ENCODE measurements at places on chromosomes 1 and 21.

DNA sequence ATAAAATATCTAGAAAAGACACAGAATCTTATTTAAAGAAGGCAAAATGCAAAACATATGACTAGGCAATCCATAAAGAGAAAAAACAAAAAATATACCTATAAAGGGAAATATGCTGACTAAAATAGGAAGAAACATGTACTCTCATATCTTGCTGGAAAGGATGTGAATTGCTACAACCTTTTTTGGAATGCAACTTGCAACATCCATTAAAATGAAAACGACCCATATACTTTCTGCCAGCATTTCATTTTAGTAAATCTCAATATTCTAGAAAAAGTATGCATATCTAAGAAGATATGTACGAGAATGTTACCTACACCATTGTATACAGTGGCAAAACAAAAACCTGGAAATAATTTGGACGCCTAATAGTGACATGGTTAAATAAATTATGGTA lies 56.6 kb downstream of the EDEM3 start:
- no peak for DNase-seq

DNA sequence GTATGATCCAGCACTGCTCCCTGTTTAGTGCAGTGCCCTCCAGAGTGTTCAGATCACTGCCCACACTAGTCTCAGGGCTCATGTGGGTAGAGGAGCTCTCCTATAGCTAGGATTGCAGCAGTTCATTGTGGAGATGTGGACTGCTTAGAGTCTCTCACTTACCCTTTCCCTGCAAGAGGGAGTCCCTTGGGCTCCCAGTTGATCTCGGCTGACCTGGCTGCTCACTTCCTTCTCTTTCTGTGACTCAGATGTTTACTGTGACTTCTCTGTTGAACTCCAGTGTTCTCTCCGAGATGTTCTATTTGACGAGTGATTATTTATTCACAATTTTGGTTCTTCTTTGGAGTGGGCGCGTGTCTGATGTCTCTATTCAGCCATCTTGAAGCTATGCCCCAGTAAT lies 141.9 kb downstream of the PTBP2 start:
- DNase-seq = no peak

DNA sequence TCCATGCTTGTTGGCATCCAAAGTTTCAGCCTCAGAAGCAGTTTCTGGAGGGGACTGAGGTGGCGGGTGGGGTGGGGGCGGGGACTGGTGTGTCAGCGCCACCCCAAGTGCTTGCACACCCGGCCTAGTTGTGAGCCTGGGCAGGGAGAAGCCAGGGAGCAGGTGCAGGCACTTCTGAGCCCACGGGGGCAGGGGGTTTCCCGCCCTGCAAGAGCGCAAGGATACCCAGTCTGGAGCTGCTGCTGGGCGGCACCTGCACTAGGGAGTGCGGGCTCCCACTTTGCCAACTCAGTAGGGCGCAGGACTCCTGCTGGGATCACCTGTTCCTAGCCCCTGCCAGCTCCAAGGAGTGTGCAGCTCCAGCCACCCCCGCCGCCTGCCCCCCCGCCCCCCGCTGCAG lies 33.5 kb downstream of the MAGI3 start:
- no peak for DNase-seq

DNA sequence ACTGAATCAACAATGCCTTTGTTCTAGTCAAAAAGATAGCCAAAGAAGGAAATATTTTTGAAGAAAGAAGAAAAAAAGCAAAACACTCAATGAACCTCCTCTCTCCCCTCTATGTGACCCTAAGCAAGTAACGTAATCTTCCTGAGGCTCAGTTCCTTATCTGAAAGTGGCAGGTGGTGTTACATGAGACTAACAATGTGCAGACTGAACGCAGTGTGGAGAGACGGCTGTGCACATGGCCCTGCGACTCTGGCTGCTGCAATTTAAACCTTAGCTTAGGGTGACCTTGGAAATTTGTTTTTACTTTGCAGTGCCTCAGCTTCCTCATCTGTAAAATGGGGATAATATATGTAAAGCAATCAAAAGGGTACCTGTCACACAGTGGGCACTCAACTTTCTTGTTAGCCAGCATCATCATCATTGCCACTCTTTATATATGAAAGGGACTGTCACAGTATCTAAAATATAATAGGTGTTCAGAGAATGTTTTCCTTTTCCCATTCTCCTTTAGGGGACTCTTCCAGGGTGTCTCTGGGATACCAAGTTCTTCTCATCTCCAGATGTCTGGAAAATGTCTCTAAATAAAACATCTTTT lies 100.1 kb upstream of the JUN start:
- no peak for DNase-seq

- no peak for DNase-seq
These were observed 84.6 kb upstream of the B3GALT2 start for GRCh38 chr1:193270996-193271395.

GRCh38 chr1:14926229-14926628 lies 227.3 kb upstream of the TMEM51 start:
- DNase-seq = no peak

GRCh38 chr21:15775291-15775690 lies 45.5 kb downstream of the USP25 start:
- no peak for DNase-seq

- DNase-seq = no peak
These were observed 79.6 kb upstream of the GCLM start for GRCh38 chr1:93988634-93989350.

DNA sequence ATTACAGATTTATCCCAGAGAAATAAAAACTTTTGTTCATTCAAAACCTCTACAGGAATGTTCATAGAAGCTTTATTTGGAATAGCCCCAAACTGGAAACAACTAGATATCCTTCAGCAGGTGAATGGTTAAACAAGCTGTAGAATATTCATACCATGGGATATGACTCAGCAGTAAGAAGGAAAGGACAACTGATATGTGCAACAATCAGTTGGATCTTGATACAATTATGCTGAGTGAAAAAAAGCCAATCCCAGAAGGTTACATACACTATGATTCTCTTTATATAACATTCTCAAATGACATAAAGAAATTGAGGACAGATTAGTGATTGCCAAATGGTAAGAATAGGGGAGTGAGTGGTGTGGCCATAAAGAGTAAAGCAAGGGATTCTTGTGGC lies 376.7 kb downstream of the S1PR1 start:
- no peak for DNase-seq

- no peak for DNase-seq
These were observed 3.4 kb downstream of the RGS8 start for GRCh38 chr1:182680901-182681567.

GRCh38 chr1:173496757-173497320 lies 19.7 kb downstream of the PRDX6 start:
- DNase-seq = no peak

- no peak for DNase-seq
These were observed 3.7 kb downstream of the BACH1 start for GRCh38 chr21:29302359-29302875.

GRCh38 chr21:36200081-36200561 lies 43.5 kb downstream of the DOP1B start:
- DNase-seq = no peak

- DNase-seq = no peak
These were observed 54.3 kb downstream of the ABL2 start for GRCh38 chr1:179175011-179175841.

- DNase-seq = no peak
These were observed 17.4 kb upstream of the GNG12 start for GRCh38 chr1:67850611-67851075.

- DNase-seq = no peak
These were observed 220.5 kb downstream of the CENPF start for GRCh38 chr1:214823311-214824117.

DNA sequence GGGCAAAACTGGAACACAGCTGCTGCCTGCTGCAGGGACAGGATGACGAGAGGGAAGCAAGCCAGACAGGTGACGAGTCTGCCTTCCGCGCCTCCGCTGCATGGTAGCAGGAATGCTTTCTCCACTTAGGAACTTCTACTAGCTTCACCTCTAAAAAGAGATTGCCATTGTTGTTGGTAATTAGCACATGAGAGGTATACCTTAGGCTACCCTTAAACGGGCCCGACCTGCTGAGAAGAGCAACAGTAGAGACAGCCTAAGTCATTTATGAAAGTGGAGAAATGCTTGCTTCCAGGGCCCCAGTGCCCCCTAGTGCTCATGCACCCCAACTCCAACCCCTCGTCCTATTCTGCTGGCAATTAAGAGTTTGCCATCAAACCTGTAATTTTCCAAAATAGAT lies 96.9 kb upstream of the AKT3 start:
- DNase-seq = no peak

GRCh38 chr1:40300651-40301050 lies 16.4 kb downstream of the COL9A2 start:
- no peak for DNase-seq

GRCh38 chr1:215660259-215660658 lies 93.2 kb downstream of the KCTD3 start:
- no peak for DNase-seq

- DNase-seq = no peak
These were observed 35.5 kb upstream of the IL20 start for GRCh38 chr1:206829875-206830274.

GRCh38 chr1:111202707-111203623 lies 2.5 kb upstream of the DENND2D start:
- no peak for DNase-seq

DNA sequence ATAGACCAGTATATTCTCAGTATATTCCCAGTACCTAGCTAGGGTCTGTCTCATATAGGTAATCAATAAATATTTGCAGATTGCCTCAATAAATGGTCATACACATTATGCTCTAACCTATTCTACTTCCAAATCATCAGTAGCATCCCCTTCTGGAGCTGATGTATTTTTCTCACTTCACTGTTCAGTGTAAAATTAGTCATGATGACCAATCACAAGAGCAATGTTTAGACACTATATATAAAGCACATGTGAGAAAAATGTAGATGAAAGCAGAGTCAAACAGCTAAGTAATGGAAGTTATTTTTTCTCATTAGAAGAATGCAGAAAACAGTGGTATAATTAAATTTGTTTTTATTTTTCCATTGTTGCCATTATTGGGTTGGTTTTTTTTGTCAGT lies 34.7 kb downstream of the EPRS1 start:
- no peak for DNase-seq

DNA sequence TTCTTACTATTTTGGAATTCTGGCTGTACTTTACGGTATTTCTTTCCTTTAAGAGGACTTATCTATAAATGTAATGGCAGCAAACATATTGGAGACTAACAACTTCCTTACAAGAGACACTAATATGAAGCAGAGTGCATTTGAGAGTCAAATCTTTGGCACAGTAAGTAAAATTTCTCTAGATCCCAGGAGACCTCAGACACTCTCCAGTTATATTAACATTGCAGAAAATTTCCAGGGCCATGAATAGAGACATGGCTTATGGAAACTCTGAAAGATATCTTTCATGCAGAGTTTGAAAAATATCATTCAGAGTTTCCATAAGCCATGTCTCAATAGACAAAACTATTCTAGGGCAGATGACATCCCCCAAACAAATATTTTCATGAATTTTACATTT lies 51.2 kb downstream of the IL23R start:
- DNase-seq = no peak

GRCh38 chr21:15686506-15686905 lies 43.3 kb upstream of the USP25 start:
- DNase-seq = no peak

DNA sequence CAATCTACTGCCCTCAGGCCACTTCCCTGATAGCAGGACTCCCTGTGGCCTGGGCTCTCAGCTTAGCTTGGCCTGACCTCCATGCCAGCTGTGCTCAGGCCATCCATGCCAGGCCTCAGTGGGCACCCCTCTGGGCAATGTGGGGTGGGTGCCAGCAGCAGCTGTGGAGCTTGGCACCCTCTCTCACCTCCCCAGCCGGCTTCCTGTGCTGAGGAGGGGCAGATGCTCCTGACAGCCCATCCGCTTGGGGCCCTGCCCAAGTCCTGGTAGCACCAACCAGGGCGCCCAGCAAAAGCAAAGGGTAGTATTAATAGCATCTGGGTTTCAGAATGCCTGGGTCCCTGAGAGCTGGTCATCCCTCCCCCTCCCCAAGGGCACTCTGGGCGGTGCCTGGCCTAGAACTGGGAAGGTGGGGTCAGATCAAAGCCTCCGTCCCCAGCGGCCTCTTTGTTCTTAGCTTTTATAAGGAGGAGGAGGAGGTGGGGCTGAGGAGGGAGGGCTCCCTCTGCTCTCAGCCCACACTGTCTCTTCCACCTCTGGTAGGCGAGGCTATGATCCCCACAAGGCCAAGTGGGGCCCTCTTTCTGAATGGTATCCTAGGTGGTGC lies 6.1 kb downstream of the EFNA4 start:
- DNase-seq = peak; percentile 46

- DNase-seq = no peak
These were observed 25.3 kb upstream of the PIK3CD start for GRCh38 chr1:9626201-9626608.

DNA sequence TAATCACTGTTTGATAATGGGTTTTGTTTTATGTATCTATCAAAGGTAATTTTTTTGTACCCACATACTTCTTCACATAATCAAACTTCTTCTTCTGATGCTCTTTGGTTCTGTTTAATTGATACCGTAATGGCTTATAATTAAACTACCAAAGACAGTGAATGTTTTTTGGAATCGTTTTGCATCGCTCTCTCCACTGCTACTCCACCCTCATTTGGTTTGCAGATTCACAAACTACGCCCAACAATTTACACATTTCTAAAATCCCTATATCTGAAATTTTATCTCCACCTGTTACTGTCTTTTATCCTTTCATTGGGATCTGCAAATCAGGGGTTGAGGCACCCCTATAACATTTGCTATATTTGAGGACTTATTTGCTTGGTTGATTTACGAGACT lies 319.6 kb downstream of the RWDD3 start:
- DNase-seq = no peak

DNA sequence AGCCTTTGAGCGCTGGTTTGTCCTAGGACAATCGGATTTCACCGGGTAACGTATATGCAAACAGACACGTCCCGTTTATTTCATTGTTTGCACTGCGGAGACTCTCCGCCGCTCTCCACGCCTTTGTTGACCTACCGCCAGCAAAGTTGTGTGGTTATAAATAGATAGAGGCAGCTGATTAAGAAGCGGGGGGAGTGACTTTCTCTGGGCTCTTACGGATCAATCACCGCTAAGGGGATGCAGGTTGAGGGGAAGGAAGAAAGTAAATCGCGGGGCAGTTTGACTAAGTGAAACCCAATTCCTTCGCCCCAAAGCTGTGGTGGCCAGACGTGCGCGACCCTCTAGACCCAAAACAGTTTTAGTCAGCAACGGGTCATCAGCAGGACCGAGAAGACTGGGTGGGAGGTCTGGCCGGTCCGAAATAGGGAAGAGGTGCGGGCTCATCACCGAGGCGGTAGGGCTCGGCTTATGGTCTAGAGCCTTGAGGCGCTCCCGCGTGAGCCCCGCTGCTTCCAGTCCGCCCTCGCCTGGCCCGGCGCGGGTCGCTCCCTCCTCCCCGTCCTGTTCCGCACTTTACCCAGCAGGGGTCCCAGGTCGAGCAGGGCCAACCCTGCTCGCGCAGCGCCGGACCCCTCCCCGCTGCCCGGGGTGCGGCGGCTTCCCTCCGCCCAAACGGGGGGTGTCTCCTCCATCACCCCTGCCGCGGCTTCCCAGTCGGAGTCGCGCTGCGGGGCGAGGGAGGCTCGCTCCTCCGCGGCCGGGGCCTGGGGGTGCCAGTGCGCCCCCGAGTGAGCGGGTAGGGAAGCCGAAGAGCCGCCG lies 120.8 kb upstream of the RRP15 start:
- DNase-seq = no peak

- DNase-seq = no peak
These were observed 8.7 kb downstream of the RGS18 start for GRCh38 chr1:192167011-192167410.

All from NCI-H2081 treated with DMSO at 0.1 percent for 48 hours (cell line).